ENCODE measurements at places on chromosomes 13 and 19.
A peak's percentile ranks its signal among the peaks of the same experiment; 100 is the strongest.

- DNase-seq: no peak
Measured at GRCh38 chr13:90068658-90069057, 1278.8 kb upstream of the MIR17HG start.

GRCh38 chr13:110664041-110664440 is 41.9 kb downstream of the CARS2 start:
- no peak for DNase-seq

GRCh38 chr19:32453736-32454135 is 48.2 kb downstream of the DPY19L3 start:
- DNase-seq: no peak

DNA sequence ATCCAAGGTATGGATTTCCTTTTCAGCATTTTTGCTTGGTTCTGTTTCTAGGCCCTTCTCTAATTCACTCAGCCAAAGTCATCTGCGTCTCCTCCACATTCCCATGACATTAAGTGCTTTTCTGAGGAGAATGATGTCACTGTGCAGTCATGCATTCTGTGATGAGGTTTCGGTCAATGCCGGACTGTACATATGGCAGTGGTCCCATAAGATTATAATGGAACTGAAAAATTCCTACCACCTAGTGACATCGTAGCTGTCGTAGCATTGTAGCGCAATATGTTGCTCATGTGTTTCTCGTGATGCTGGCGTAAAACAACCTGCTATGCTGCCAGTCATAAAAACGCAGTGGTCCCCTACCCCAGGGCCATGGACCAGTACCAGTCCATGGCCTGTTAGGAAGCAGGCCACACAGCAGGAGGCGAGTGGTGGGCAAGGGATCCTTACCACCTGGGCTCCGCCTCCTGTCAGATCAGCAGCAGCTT is 63.4 kb upstream of the TNFRSF19 start:
- no peak for DNase-seq

- DNase-seq: no peak
Measured at GRCh38 chr19:4849019-4849418, 17.5 kb upstream of the TICAM1 start.

DNA sequence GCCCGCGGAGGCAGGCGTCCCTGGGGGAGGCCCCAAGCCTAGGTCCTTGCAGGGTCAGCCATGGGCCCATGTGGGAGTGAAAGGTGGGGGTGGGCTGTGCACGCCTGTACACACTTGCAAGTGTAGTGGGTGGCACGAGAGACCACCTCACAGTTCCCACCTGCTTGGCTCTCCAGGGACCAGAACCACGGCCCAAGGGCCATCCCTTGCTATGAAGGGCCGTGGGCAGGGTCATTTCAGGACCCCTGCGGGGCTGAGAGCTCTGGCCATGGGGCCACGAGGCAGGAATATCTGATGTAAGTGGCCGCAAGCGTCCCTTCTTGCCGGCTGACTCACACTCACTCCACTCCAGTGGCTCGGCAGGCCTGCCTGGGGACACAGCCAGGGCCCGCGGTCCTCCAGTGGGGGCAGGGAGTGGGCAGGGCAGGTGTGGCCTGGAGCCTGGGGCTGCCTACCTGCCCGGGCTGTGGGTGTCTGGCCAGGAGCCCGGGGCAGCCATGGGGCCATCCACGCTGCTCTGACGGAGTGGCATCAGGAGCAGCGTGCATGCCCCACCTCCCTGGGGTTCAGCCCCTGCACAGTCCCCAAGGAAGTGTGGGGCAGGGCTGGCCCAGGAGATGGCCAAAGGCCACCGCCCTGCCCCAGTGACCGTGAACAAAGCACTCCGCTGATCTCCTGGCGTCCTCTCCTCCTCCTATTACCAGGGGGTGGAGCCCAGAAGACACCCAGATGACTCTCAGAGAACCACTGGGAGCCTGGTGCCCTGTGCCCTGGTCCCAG is 8.6 kb upstream of the MKNK2 start:
- no peak for DNase-seq

DNA sequence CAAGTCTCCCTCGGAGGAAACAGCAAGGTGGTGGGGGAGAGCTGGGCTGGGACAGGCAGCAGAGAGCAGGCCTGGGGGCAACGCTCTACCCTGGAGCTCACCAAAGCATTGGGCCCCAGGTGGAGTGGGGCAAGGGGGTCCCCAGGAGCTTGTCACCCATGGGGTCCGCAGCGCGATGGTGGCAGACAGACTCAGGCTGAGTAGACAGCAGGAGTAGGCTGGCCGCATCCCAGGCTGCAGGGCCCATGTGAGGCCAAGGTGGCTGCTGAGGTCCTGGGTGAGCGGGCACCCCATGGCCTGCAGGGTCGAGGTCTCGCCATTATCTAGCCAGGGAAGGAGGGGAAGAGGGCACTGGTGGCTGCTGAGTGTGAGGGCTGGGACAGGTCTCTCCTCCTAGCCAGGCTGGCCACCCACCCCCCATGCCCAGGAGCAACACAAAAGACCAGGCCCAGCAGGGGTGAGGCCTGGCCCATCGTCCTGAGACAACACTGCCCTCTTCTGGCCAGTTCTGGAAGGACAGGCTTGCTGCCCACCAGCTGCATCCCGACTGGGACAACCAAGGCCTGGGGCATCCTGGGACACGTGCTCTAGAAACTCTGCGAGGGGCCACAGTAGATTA is 33.1 kb downstream of the CEBPG start:
- DNase-seq: peak; percentile 56

DNA sequence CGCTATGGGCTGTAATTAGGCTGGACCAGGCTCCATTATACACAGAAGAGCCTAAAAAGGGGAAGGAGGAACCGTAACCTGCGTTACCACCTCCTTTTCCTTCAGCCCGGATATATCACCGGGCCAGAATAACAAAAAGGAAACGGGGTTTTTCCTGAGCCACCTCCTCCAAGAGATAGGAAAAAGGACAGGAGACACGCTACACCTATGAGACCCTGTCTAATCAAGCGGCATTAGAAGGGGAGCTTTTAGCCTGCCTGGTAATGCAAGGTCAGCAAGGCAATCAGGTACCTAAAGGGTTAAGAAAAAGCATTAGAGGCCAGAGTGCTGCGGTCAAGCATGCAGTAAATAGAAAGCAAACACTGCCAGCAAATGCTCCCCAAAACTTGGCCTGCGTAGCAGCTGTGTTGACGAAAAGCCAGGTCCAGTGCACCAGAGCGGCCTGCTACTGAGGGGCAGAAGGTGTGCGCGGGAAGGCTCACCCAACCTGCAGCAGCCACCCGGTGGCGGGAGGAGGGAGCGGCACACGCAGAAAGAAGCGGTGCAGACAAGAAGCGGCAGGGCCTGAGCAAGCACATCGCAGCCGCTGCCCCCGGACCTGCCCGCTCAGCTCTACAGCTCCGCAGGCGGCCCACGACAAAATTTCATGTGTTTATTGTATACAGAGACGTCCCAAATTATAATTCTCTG is 1466.1 kb downstream of the UQCRFS1 start:
- no peak for DNase-seq

DNA sequence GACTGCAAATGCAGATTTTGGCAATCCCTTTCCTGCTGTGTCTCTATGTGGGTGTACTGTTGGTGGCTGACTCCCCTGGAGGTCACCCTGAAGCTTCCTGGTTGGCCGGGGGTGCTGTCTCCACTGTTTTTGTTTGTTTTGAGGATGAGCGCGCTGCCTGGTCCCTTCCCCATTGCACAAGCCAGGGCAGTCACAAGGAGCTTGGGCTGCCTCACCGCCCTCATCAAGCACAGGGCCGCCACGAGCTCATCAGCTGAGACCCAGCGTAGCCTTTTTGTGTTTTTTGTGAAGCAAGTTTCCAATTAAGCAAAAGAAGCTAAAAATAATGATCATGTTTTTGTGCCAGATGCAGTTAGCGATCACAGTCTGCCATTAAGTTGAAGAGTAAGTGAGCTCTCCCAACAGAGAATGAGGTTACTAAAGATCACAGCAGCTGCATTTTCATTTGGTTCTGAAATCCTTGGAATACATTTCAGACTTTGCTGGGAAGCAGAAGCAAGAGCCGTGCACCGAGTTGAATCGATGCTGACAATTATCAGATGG is 57.8 kb downstream of the GGACT start:
- DNase-seq: no peak

DNA sequence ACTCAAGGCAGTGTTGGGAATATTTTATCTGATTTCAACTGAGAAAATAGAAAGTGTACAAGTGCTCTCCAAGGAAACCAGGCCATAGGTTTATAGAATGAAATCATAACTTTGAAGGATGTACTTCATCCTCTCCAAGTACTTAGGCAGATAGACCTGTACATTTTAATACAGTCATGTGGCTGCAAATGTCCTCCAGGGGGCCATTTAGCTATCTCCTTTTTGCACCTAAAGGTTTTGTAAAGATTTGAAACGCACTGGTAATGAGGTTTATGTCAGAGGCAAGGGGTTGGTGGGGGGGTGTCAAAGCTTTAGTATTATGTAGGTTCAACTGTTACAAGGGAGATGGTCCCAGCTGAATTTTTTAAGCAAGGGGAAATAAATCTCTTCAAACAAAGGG is 364.4 kb downstream of the DCT start:
- DNase-seq: no peak

DNA sequence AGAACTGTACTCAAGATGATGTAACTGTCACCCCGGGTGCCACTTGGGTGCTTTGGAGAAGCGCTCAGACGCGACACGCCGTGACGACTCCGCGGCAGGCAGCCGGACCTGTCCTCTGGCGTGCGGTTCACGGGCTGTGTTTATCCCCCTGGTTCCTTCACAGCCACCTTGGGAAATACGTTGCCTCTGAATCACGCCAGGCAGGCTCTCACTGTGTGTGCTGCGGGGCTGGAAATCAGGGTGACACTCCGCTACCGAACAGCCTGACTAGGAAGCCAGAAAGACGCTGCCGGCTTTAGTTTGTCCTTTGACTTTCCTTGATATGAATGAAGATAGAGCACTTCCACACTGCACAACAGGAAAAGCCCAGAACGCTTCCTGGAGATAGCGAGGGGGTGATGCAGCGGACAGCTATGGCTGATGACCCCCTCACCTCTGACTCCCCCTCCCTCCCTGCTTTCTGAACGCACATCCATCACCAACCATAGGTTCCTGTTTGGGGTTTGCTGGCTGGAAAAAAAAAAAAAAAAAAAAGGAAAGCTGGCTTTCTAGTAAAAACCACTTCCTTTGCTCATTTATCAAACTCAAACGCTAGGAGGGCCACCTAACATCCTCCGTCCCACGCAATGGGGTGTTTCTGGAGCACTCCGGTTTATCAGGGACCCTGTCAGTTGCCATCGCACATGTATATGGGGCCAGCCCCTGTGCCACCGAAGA is 3.7 kb upstream of the GP6 start:
- DNase-seq: no peak

GRCh38 chr19:8148410-8149260 is 757 bp downstream of the FBN3 start:
- no peak for DNase-seq

DNA sequence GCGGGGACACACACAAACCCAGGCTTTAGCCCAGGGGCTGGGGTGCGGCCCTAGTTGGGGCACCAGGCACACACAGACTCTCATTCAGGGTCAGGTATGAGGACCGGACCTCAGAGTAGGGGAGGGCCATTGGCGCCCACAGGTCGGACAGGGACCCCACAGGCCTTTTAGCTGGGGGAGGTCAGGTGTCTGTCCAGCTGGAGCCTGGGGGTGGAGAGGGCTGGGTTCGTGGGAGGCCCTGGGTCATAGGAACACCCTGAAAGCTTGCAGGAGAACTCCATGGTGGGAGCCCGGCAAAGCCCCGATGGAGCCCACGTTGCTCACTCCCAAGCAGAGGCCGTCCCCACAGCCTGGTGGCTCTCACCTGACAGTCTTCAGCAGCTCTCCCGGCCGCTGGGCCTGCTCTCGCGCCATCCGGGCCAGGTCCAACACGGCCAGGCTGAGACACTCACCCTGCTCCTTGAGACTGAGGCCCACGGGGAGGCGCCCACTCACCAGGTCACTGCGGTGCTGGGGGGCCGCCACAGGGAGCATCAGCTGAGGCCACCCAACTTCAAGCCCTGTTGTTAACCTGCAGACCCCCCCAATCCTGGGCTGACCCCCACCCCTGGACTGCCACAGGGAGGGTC is 5.0 kb downstream of the JAK3 start:
- no peak for DNase-seq

- no peak for DNase-seq
Measured at GRCh38 chr13:28586439-28587173, 72.3 kb upstream of the POMP start.

GRCh38 chr13:34230271-34230670 is 412.3 kb downstream of the RFC3 start:
- DNase-seq: no peak

DNA sequence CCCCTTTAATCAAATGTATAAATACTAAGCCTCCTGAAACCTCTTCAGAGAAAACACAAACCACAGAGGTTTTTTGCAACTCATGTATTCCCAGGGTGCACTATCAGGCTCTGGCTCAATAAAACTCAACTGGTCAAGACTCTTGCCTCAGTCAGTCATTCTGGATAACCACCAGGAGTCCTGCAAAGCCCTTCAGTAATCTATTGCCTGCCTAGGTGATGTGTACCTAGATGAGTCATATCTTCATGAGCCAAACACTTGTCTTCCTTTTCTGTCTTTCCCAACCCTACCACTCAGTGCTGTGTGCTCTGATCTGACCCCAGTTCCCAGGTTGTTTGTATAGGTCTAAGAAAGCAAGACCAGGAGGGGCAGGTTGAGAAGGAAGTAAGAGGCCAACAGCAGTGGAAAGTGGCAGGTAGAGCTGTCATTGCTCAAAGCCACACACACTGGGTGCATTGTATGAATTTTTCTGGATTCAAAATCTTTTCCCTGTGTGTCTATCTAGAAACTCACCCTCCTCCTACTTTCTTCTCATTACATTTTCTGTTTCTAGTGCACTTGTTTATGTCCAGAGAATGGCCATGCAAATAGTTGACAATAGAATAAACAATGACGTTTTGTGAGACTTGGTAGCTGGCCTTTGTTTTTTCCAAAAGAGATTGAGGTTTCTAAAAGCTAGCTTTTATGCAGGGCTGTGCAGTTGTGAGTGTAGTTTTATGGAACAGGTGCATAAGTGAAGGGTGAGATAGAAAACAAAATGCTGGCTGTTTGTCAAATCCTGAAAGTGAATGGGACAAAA is 48.1 kb downstream of the PSG1 start:
- DNase-seq: no peak

DNA sequence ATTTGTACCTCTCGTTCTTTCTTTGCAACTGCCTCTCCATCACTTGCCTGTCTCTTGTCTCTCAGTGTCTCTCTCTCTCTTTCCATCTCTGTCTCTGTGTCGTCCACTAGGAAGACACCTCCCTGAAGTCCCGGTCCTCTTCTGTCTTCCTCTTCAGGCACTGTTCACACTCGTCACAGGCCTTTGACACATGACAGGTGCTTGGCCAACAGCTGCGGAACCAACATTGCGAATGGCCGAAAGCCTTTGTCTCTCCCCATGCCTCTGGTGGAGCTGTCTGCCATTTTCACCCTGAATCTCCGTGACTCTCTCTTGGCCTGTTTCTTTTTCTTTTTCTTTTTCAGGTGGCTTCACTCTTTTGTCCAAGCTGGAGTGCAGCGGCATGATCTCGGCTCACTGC is 2.8 kb downstream of the HIPK4 start:
- no peak for DNase-seq

GRCh38 chr19:1309977-1310852 is 24.5 kb downstream of the EFNA2 start:
- no peak for DNase-seq

DNA sequence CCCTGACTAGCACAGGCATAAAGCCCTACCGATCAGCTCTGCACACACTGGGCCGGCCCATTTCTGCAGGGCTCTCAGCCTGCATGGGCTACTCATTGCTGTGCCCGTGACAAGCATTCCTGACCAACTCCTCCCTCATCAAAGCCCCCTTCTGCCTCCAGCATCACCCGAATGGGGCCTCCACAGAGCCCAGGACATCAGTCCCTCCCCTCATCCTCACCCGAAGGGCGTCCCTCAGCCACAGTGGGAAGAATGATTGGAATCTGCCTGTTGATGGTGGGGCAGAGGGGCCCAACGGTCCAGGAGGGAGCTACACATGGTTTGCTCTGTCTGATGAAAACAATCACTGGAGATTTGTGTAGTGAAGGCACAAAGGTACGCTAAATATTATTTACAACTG is 43.8 kb downstream of the SERP2 start:
- DNase-seq: no peak
